Kidney capillary endothelial cell (primary cell): ENCODE measurements at places on chromosomes 12 and 14.

GRCh38 chr14:21087294-21088091 is 11.0 kb downstream of the ZNF219 start:
- DNase-seq: peak; percentile 96

GRCh38 chr14:83463500-83464098 is 1929.9 kb upstream of the SEL1L start:
- peak; percentile 53 for DNase-seq

DNA sequence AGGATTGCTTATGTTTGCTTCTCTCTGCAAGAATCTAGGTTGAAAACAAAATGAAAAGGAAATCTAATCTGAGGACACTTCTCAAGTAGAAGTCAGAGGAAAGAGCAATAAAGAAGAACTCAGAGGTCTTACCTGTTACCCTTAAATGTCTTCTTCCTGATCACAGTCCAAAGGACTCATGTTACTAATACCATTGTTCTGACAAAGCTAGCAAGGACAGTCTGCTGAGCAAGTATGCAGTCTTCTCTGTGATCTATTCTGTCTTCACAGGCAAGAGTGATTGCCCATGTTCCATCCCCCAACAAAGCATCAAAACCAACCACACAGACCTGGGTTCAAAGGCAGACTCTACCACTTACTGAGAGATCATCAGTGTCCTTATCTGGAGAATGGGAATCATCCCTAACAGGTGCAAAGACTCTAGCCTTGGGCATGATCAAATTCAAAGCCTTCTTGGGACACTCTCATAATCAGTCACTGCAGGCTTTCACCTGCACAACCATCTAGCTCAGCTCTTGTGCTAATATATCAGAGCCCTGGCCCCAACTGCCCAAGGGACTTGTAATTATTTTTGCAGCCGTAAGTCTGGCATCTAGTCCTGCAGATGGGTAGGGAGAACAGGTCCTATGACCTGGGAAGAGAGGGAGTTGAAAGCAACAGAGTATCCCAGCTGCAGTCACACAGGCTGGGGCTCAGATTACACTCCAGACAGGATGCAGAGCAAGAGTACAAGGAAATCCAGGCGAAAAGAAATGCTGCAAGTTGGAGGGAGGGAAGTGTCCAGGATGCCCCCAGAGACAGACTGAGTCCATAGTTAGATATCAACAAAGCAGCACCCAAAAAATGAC is 97.9 kb upstream of the NUDT4 start:
- no peak for DNase-seq

- DNase-seq: no peak
Observed at GRCh38 chr12:101698800-101699347, 1.4 kb downstream of the CHPT1 start.

- no peak for DNase-seq
Observed at GRCh38 chr12:53804429-53804828, 52.6 kb upstream of the CISTR start.
